CD14-positive monocyte (primary cell): ENCODE measurements at places on chromosomes 11 and 22. TPM values are rescaled to one million over a fixed set of nuclear protein-coding genes. Genes with fewer than 3 reads are reported as not detected.

GRCh38 chr11:103396237-103396636 lies 287.0 kb downstream of the DYNC2H1 start:
- H3K27ac ChIP-seq: no peak overlapping the region
- no peak overlapping the region for H3K4me3 ChIP-seq
- H3K4me1 ChIP-seq: no peaks in the 10 kb centered on the region
- DNase-seq: no peak
- H3K27me3 ChIP-seq: no peaks in the 10 kb centered on the region

- no peak for DNase-seq
- H3K4me3 ChIP-seq: no peak overlapping the region
- H3K4me1 ChIP-seq: no peaks in the 10 kb centered on the region
- H3K27me3 ChIP-seq: no peaks in the 10 kb centered on the region
- no peaks in the 10 kb centered on the region for H3K36me3 ChIP-seq
Observed at GRCh38 chr11:12547953-12548650, 126.1 kb upstream of the TEAD1 start.

GRCh38 chr11:82896183-82896582 lies 4.0 kb downstream of the PRCP start:
- no peak overlapping the region for H3K27ac ChIP-seq
- no peak overlapping the region for H3K4me3 ChIP-seq
- peaks cover 75% of the 10 kb centered on the region for H3K4me1 ChIP-seq

Gene KRTAP5-7
- not detected for polyA plus RNA-seq

Gene KRTAP5-2
- polyA plus RNA-seq: not detected in 2 replicates

DNA sequence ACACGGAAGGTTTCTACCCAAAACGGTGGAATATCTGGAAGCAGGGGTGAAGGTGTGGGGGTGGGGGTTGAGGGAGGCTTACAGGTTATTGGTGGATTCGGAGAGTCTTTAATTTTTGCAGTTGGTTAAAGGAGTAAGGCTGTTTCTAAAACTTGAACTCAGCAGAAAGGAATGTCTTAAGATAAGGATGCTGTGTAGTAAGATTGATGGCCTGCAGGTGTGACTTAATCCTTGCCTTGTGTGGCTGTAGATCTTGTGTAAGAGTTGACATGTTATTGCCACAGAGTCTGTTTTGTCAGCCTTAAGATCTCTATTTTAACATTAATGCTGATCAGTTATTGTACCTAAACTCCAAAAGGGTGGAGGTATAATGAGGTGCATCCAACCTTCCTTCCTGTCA lies 16.4 kb upstream of the OR6M1 start:
- H3K4me1 ChIP-seq: no peaks in the 10 kb centered on the region
- no peak overlapping the region for H3K27ac ChIP-seq
- H3K27me3 ChIP-seq: no peaks in the 10 kb centered on the region
